ENCODE measurements at places on chromosomes 7 and 10.

DNA sequence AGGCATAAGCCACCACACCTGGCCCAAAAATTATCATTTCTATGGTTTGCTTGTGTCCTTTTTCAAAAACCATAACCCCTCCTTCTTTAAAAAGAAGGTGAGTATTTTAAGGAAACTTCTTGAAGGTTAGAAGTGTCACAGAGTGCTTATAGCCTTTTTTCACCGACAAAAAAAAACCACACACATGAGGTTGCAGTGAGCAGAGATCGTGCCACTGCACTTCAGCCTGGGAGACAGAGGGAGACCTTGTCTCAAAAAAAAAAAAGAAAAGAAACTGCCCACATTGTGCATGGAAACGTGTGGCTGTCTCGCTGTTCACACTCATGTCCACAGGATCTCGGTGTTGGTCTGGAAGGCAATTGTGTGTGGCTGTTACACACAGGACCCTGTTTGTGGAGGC, 157.4 kb upstream of the PFKP start:
- no peaks in the 10 kb centered on the region for H3K4me1 ChIP-seq
- no peak overlapping the region for H3K4me3 ChIP-seq
- H3K36me3 ChIP-seq = no peaks in the 10 kb centered on the region
- H3K27me3 ChIP-seq = no peaks in the 10 kb centered on the region
- H3K27ac ChIP-seq = no peak overlapping the region

- no peaks in the 10 kb centered on the region for H3K27me3 ChIP-seq
- H3K4me3 ChIP-seq = no peak overlapping the region
- DNase-seq = no peak
- H3K36me3 ChIP-seq = no peaks in the 10 kb centered on the region
Measured at GRCh38 chr10:62772186-62772974, 32.1 kb upstream of the ADO start.

DNA sequence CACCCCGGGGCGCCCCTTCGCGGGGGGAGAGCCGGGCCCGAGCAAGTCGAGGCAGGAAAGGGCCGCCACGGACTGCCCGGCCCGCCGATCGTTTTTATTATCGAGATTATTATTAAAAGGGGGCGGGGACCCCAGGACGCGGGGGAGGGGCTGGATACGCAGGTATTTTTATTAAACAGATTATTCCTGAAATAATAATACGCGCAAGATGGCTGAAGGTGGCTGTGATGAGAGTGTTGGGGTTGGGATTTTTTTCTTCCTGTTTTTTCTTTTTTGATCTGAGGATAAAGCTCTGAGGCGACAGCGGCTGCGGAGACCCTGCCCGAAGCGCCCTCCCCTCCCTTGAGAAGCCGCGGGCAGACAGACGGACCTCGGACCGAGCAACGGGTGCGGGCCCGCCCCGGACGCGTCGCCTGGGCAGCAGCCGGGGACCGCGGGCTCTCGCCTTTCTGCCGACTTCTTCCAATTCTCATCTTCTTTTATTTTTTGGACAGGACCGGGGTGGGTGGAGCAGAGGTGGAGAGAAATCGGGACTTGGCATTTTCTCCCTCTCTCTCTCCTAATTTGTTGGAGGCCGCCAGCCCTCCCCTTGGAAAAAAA, 1.4 kb upstream of the TRIM8 start:
- peak overlapping the region; percentile 97 for H3K27ac ChIP-seq
- H3K27me3 ChIP-seq = no peaks in the 10 kb centered on the region
- peak overlapping the region; percentile 87 for H3K4me3 ChIP-seq
- H3K36me3 ChIP-seq = no peaks in the 10 kb centered on the region
- peak; percentile 75 for DNase-seq
- peaks cover 7% of the 10 kb centered on the region for H3K4me1 ChIP-seq

GRCh38 chr10:34407324-34407805, 407.7 kb downstream of the PARD3 start:
- no peak overlapping the region for H3K27ac ChIP-seq
- H3K36me3 ChIP-seq = no peaks in the 10 kb centered on the region
- H3K4me1 ChIP-seq = no peaks in the 10 kb centered on the region
- H3K4me3 ChIP-seq = no peak overlapping the region
- H3K27me3 ChIP-seq = no peaks in the 10 kb centered on the region
- no peak for DNase-seq

DNA sequence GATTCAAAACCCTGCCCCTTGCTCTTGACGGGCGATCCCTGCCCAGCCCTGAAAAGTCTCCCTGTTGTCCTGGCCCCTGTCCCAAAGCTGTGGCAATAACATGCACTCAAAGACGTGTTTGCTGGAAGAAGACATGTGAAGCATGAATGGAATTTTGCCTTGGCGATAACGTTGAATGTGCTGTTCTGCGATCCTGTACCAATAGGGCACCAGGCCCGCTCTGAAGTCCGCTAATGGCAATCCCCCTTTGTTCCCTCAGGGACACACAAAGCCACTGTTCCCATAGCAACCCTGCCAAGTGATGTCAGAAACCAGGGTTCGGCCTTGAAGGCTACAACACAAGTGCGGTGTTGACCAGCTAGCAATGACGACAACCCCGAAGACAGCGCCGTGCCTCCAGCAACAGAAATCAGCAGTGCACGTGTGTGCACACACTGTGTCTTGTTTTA, 284.6 kb downstream of the KLF6 start:
- no peaks in the 10 kb centered on the region for H3K27me3 ChIP-seq
- no peaks in the 10 kb centered on the region for H3K36me3 ChIP-seq
- no peak overlapping the region for H3K4me3 ChIP-seq
- no peaks in the 10 kb centered on the region for H3K4me1 ChIP-seq

- H3K4me3 ChIP-seq = no peak overlapping the region
- H3K27ac ChIP-seq = peak overlapping the region; percentile 58
- H3K27me3 ChIP-seq = no peaks in the 10 kb centered on the region
- H3K4me1 ChIP-seq = peaks cover 4% of the 10 kb centered on the region
- no peaks in the 10 kb centered on the region for H3K36me3 ChIP-seq
- peak; percentile 84 for DNase-seq
Measured at GRCh38 chr10:59991661-59992060, 85.3 kb upstream of the CCDC6 start.

- no peaks in the 10 kb centered on the region for H3K27me3 ChIP-seq
- no peak overlapping the region for H3K4me3 ChIP-seq
- DNase-seq = no peak
- no peaks in the 10 kb centered on the region for H3K4me1 ChIP-seq
- H3K36me3 ChIP-seq = no peaks in the 10 kb centered on the region
Measured at GRCh38 chr7:88457320-88457719, 150.6 kb upstream of the STEAP4 start.

DNA sequence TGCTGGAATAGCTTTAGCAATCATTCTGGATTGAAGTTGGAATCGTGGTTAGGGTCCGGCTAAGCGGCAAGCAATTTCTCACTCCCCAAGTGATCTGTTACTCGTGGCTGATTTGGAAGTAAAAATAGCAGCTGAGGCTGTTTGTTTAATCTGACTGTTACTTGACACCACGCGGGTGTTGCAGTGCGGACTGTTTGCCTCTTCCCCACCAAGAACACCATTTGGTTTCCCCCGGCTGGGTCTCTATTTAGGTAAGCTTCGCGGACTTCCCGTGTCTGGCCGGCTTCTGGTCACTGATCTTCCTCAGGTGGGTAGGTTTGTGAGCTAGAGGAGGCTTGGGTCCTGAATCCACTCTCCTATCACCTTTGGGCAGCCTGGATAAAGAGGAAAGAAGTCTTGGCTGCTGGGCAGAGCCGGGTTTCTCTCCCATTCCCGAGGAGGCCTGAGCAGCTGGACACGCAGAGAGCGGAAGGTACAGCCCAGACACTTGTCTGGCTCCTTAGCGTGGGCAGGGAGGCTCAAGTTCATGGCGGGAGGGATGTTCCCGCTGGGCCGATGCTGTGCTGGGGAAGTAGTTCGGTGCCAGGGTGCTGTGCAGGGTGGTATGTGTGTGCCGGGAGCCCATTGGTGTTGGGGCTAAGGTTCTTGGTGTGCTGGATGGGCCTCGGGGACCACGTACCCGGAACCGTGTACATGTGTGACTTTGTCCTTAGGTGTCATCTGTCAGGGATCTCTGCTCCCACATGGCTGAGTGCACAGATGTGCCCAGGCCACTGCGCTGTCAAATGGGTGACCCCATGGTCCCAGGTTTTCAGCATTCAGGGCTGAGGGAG, at the start of gene C10orf71:
TSS of gene C10orf71 (plus strand) at position 188 of the 833 bp plus-strand sequence. CDS start 23,376 bp downstream, outside the sequence.
- H3K27me3 ChIP-seq = no peaks in the 10 kb centered on the region
- H3K27ac ChIP-seq = no peak within 1 kb of the TSS
- DNase-seq = no peak
- H3K36me3 ChIP-seq = no peaks in the 10 kb centered on the region

- H3K27ac ChIP-seq = no peak overlapping the region
- H3K36me3 ChIP-seq = no peaks in the 10 kb centered on the region
- no peaks in the 10 kb centered on the region for H3K27me3 ChIP-seq
- H3K4me3 ChIP-seq = no peak overlapping the region
- no peaks in the 10 kb centered on the region for H3K4me1 ChIP-seq
Measured at GRCh38 chr10:70617798-70618568, 15.4 kb upstream of the PRF1 start.

- no peaks in the 10 kb centered on the region for H3K36me3 ChIP-seq
- no peaks in the 10 kb centered on the region for H3K4me1 ChIP-seq
- peak overlapping the region; percentile 33 for H3K27ac ChIP-seq
- no peaks in the 10 kb centered on the region for H3K27me3 ChIP-seq
Measured at GRCh38 chr10:80535671-80536360, 1.9 kb upstream of the SH2D4B start.

DNA sequence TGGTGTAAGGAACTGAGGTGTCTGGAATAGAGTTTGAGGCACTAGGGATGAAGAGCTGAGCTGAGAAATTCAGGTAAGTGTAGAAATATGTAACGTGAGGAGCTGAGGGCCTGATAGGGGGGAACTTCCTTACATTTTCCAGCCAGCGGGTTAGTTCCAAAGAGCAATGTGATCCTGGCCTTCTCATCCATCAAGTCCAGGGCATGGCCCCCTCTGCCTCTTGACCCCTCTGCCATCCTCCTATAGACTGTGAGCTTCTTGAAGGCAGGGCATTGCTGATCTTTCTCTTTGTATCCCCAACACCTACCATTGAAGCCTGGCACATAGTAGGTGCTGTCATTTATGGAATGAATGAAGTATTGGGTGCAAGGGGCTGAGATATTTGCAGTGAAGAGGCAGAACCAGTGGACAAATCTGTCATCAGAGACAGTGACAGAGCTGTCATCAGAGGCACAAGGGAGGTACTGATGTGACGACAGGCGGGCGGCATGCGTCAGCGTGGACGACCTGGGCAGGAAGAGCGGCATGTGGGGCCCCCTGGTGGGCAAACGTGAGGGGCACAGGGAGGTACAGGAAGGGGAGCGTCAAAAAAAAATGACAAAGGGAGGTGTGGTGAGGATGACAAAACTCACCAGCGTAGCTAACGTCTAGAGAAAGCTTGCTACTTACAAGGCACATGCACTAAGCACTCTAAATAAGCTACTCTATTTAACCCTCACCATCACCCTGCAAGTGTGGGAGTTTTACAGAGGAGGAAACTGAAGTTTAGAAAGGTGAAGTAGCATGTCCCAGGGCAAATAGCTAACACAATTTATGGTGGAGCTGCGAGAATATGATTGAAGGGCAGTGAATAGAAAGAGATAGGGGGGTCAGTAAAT, 5.2 kb upstream of the CAMK2G start:
- DNase-seq = peak; percentile 76
- H3K36me3 ChIP-seq = no peaks in the 10 kb centered on the region
- no peak overlapping the region for H3K4me3 ChIP-seq
- no peaks in the 10 kb centered on the region for H3K27me3 ChIP-seq
- no peaks in the 10 kb centered on the region for H3K4me1 ChIP-seq

DNA sequence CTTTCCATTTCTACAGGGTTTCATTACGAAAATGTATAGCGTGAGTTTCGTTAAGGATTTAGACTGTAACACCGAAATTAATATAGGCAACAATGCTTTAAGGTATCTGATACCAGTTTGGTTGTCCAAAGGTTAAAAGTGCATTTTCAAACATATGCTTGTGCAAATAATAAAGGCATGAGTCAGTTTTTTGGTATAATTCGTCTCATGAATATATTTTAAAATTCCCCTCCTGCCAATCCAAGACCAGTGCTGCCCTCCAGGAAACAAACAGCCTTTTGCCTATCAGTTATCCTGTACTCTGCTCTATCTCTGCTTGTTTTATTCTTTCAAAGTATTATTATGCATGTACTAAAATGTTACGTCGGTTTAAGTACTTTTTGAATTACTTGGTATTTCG, 2.0 kb downstream of the LCOR start:
- H3K27me3 ChIP-seq = no peaks in the 10 kb centered on the region
- peak overlapping the region; percentile 96 for H3K27ac ChIP-seq
- H3K36me3 ChIP-seq = no peaks in the 10 kb centered on the region
- DNase-seq = no peak

GRCh38 chr7:12032146-12032545, 178.9 kb upstream of the TMEM106B start:
- H3K4me3 ChIP-seq = no peak overlapping the region
- no peak for DNase-seq
- H3K27ac ChIP-seq = no peak overlapping the region
- H3K4me1 ChIP-seq = no peaks in the 10 kb centered on the region

- H3K27ac ChIP-seq = peak overlapping the region; percentile 99
- H3K4me1 ChIP-seq = no peaks in the 10 kb centered on the region
- no peaks in the 10 kb centered on the region for H3K27me3 ChIP-seq
- no peaks in the 10 kb centered on the region for H3K36me3 ChIP-seq
- H3K4me3 ChIP-seq = peak overlapping the region; percentile 88
Measured at GRCh38 chr10:92290076-92290836, 622 bp downstream of the CPEB3 start.

DNA sequence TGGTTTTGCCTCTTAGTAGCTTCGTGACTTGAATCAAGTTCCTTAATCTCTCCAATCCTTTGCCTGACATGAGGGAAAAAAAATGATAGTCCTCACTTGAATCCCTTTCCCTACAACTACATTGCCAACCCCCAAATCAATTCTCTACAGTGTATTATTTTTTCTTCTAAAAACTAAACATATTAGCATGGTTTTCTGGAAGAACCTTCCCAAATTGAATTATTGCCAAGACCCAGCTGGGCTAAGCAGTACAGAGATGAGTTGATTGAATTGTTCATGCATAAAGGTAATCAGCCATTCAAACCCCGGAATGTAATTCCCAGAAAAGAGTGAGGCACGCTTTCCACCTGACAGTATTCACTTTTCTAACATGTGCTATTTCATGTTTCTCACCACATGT, 155.6 kb upstream of the AGR3 start:
- no peaks in the 10 kb centered on the region for H3K4me1 ChIP-seq
- H3K4me3 ChIP-seq = no peak overlapping the region
- no peaks in the 10 kb centered on the region for H3K27me3 ChIP-seq
- DNase-seq = no peak

DNA sequence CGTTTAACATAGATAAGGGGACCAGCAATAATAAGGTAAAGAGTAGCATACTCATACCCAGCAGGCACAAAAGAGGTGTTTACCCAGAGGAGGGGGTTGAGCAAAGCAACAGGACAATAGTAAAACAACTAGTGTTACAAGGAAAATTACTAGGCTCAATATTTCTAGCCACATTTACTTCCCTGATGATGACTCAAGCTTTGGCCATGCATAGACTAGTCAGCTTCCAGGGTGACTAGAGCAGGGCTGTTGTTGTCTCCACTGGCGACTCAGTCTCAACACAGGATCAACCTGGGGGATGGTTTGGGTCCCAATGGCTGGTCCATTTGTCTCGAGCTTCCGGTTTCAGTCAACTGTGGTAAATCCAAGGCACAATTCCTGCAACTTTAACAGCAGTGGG, 217.7 kb upstream of the KCND2 start:
- H3K27ac ChIP-seq = no peak overlapping the region
- DNase-seq = no peak
- no peaks in the 10 kb centered on the region for H3K27me3 ChIP-seq
- no peak overlapping the region for H3K4me3 ChIP-seq
- H3K36me3 ChIP-seq = no peaks in the 10 kb centered on the region
- H3K4me1 ChIP-seq = no peaks in the 10 kb centered on the region
